Activated B cell treated with CpG ODN at 0.5 μM for 24 hours (primary cell): ENCODE measurements at places on chromosomes 4 and X. TPM values are rescaled to one million over a fixed set of nuclear protein-coding genes. Genes with fewer than 3 reads are reported as not detected.

GRCh38 chrX:106780664-106781377, 21.7 kb upstream of the TBC1D8B start:
- DNase-seq: no peak
- H3K27ac ChIP-seq: no peak overlapping the region
- H3K4me3 ChIP-seq: no peak overlapping the region
- H3K27me3 ChIP-seq: no peaks in the 10 kb centered on the region
- H3K36me3 ChIP-seq: no peaks in the 10 kb centered on the region

DNA sequence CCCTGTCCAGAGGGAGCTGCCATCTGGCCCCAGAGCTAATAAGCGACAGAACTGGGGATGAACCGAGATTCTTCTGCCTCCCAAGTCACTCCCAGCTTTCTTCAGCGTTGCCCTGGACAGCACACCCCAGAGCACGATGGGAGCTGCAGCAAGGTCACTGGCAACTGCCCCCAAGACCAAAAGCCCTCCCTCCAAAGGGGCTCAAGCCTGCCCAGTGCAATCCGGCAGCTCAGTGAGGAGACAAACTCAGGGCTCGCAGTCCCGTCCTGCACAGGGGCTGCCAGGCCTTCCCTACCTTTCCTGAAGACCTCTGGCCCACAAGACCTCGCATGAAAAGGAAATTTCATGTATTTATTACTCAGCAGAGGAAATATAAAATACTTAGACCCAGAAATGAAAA, 174.8 kb downstream of the BCOR start:
- no peak overlapping the region for H3K4me3 ChIP-seq
- no peaks in the 10 kb centered on the region for H3K4me1 ChIP-seq
- no peak for DNase-seq
- no peaks in the 10 kb centered on the region for H3K36me3 ChIP-seq
- H3K27me3 ChIP-seq: no peaks in the 10 kb centered on the region

DNA sequence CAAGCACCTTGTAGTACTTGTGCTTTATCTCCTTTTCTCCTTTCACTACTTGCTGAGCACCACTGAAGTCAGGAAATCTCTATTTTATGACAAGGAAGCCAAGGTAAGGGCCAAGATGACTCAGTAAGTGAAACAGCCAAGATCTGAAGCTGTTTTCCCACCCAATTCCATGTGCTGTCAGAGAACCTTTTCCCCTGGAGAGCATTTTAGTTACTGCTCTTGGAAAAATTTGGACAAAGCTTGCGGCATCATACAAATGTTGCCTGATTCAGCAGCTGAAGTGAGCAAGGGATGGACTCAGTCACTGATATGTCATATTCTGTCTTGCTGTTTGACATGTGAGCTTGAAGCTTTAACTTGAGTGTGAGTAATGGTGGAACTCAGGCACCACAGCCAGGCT, 391.4 kb downstream of the RAB28 start:
- no peaks in the 10 kb centered on the region for H3K4me1 ChIP-seq
- H3K36me3 ChIP-seq: no peaks in the 10 kb centered on the region
- no peaks in the 10 kb centered on the region for H3K27me3 ChIP-seq
- no peak for DNase-seq

DNA sequence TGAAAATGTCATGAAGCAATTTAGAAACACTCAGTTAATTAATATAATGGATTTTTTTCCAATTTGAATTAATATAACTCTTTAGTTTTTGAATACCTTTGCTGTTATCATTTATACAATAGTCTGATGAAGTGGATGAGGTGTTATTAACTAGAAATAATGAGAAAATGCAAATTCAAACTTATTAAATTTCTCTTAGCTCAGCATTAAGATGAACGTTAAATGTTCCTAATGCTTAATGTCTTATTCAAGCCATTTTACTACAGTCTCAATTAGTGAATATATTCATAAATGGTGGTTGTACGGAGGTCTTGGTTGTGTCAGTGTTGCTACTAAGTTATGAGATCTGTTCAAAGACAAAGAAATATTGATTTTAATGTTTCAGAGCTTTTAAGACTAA, 186.3 kb downstream of the DTHD1 start:
- no peaks in the 10 kb centered on the region for H3K36me3 ChIP-seq

DNA sequence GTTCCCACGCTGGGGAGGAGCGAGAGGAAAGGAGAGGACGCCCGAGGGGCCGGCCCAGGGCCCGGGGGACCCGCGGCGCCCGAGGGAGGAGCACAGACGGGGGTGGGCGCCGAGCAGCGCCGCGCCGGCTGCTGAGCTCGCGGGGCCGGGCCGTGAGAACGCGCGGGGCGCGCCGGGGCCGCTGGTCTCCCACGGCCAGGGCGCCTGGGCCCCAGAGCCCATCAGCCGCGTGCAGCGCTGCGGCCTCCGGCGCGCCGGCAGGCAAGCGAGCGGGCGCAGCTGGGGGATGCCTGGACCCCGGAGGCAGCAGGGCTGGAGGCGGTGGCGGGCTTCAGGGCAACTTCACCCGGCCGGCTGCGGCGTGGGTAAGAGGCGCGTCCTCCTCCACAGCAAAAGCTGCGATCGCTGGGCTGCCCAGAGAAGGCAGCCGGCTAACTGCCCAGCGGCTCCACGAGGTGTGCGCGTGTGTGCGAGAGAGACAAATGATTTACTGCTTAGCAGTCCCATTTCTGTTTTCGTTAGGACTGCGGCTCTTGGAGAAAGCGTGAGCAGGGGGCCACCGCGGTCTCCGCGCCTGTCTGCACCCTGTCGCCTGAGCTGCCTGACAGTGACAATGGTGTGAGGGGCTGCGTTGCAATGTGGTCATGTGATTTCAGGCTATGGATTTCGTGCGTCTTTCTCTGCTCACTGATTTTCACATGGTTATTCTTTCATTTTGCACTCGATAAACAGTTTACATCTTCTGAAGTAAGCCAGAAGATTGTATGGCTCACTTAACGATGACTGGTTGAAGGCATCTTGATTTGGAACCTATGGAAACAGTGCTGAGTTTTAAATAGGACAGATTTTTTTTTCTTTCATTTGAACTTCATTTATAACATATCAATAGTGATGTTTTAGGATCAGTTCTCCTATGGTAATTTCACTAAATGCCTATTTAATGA, 1.2 kb downstream of the GUCY1A1 start:
- H3K27me3 ChIP-seq: peaks cover 25% of the 10 kb centered on the region
- H3K4me1 ChIP-seq: peaks cover 16% of the 10 kb centered on the region
- no peaks in the 10 kb centered on the region for H3K36me3 ChIP-seq
- peak; percentile 16 for DNase-seq

DNA sequence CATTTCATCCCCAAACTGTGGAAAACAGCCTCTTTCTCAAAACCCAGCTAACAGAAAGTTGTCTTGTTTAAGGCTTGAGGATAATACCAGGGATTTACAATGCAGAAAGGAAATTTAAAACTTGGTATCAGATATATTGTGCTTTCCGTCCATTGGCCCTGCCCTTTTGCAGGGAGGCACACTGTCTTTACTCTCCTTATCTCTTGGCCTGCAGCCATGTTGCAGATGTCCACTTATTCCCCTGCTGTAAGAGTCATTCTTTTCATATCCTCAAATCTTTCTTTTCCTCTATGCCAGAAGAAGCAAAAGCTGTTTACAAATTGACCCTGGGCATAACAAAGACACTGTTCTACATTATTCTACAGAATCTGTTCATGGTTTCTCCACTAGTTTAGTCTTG, 75.6 kb upstream of the DYNLT3 start:
- H3K27ac ChIP-seq: no peak overlapping the region
- no peak for DNase-seq
- no peaks in the 10 kb centered on the region for H3K36me3 ChIP-seq
- no peak overlapping the region for H3K4me3 ChIP-seq
- H3K4me1 ChIP-seq: no peaks in the 10 kb centered on the region
- peaks cover 2% of the 10 kb centered on the region for H3K27me3 ChIP-seq

GRCh38 chrX:109856974-109857373, 123.9 kb upstream of the ACSL4 start:
- H3K36me3 ChIP-seq: no peaks in the 10 kb centered on the region
- H3K4me3 ChIP-seq: no peak overlapping the region
- H3K27me3 ChIP-seq: no peaks in the 10 kb centered on the region
- peaks cover 7% of the 10 kb centered on the region for H3K4me1 ChIP-seq

DNA sequence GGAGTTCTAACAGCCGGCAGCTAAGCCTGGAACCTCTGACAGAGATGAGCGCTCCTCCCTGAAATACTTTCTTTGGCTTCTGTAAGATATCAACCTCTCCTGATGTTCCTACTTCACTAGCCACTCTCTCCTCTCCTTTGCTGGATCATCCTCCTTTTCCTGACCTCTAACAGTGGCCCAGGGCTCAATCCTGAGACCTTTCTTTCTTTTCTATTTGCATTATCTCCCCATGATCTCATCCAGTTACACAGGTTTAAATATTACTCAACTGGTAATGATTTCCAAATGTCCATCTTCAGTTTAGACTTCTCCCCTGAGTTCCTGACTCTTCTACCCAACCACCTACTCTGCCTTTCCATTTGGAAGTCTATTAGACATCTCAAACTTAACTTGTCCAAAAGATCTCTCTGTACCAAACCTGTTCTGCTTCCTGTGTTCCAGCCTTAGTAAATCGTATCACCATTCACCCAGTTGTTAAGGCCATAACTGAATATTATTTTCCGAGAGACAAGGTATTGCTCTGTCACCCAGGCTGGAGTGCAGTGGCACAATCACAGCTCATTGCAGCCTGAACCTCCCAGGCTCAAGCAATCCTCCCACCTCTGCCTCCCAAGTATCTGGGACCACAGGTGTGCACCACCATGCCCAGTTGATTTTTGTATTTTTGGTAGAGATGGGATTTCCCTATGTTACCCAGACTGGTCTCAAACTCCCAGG, 41.1 kb downstream of the RFC1 start:
- peaks cover 64% of the 10 kb centered on the region for H3K36me3 ChIP-seq
- no peaks in the 10 kb centered on the region for H3K4me1 ChIP-seq
- no peak overlapping the region for H3K4me3 ChIP-seq

DNA sequence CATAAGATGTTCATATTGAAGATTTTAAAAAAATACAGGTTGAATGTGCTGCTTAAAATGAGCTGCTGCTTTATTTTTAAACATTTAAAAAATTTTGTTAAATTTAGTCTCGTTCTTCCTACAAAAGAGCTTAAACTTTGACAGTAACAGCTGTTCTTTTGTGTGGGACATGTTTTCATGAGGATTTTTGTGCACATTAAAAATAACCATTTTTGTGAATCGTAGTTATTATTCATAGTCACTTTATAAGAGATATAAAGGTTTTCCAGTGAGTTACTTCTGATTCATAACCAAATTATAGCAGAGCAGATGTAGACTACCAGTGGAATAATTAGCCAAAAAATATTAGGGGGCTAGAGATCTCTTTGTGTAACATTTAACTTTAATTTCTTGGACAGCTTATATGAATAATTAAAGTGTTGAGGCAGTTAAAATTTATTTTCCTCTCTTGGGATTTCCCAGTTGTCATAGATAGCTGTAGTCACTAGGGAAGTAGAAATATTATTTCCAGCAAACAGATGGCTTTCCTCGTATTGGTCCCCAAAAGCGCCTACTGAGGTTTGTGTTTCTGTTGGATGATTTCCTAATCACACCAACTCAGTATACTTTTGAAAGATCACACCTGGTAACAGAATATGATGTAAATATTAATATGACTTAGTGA, 24.2 kb downstream of the RBPJ start:
- H3K27me3 ChIP-seq: no peaks in the 10 kb centered on the region
- peaks cover 49% of the 10 kb centered on the region for H3K4me1 ChIP-seq
- no peak overlapping the region for H3K4me3 ChIP-seq
- no peak overlapping the region for H3K27ac ChIP-seq
- peaks cover 5% of the 10 kb centered on the region for H3K36me3 ChIP-seq

GRCh38 chr4:73520821-73521220, 39.3 kb downstream of the AFM start:
- H3K4me3 ChIP-seq: no peak overlapping the region
- H3K4me1 ChIP-seq: no peaks in the 10 kb centered on the region
- H3K27me3 ChIP-seq: peaks cover 21% of the 10 kb centered on the region
- DNase-seq: no peak

DNA sequence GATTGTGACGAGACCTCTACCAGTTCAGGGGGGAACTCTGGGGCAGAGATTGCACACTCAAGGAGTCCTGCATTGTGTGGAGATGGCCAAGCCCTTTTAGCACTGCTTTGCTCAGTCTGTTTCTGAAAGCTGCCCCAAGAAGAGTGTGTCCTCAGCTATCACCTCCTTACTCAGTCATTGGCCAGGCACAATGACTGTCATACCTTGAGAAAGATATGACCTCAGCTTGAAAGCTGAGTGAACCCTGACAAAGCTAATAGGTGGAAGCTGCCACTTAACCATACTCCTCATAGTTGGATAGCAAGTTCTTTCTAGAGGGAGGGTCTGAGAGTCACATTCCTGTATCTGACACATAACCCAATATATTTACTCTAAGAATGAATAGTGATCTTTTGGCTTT, 37.8 kb upstream of the DIPK2B start:
- DNase-seq: no peak
- H3K36me3 ChIP-seq: no peaks in the 10 kb centered on the region
- H3K27ac ChIP-seq: no peak overlapping the region
- H3K27me3 ChIP-seq: no peaks in the 10 kb centered on the region

GRCh38 chr4:79049840-79050540, 110.8 kb upstream of the PAQR3 start:
- H3K27ac ChIP-seq: no peak overlapping the region
- H3K36me3 ChIP-seq: no peaks in the 10 kb centered on the region
- H3K27me3 ChIP-seq: no peaks in the 10 kb centered on the region

- no peak overlapping the region for H3K4me3 ChIP-seq
- DNase-seq: no peak
- H3K36me3 ChIP-seq: peaks cover 38% of the 10 kb centered on the region
- H3K4me1 ChIP-seq: peaks cover 43% of the 10 kb centered on the region
- no peaks in the 10 kb centered on the region for H3K27me3 ChIP-seq
- no peak overlapping the region for H3K27ac ChIP-seq
Observed at GRCh38 chr4:87046121-87046551, 111.3 kb downstream of the AFF1 start.

DNA sequence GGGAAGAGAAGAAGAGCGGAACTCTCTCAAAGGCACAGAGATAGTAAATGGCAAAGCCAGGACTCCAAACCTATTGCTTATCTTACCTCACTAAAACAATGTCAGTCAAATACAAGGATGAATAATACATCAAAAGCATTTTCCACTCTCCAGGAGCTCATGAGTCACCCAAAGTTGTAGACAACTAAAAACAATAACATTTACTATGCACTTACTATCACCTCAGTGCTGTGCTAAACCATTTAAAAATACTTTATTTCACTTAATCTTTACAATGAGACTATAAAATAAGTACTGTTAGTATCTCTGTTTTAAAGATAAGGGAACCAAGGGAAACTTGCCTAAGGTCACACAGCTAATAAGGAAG, 163.2 kb upstream of the SPANXC start:
- H3K4me3 ChIP-seq: no peak overlapping the region
- no peaks in the 10 kb centered on the region for H3K36me3 ChIP-seq
- H3K27me3 ChIP-seq: no peaks in the 10 kb centered on the region
- no peaks in the 10 kb centered on the region for H3K4me1 ChIP-seq

KLF8 gene
- total RNA-seq: 15.2 and 17.8 TPM in 2 replicates

NUDT10 gene
- total RNA-seq: 0.27 and 0.31 TPM in 2 replicates

UGT2B15 gene
- 0.22 and 0.44 TPM in 2 replicates for total RNA-seq

CPLX1 gene
- not detected in 2 replicates for total RNA-seq

GPAT3 gene
- 0.76 and 0.91 TPM in 2 replicates for total RNA-seq

ASMT gene
- 0.44 and 0.69 TPM in 2 replicates for total RNA-seq
